Aortic smooth muscle cell (primary cell): ENCODE measurements at places on chromosomes 1 and 21. TPM values are rescaled to one million over a fixed set of nuclear protein-coding genes. Genes with fewer than 3 reads are reported as not detected.

AGO4 gene
- 18.0 and 18.4 TPM in 2 replicates for total RNA-seq

TCHH gene
- total RNA-seq, result under 0.01 TPM in 1 of 2 replicates, not detected in the other

CFAP107 gene
- not detected in 2 replicates for total RNA-seq

ARHGEF10L gene
- 38.4 and 44.3 TPM in 2 replicates for total RNA-seq

TMPRSS15 gene
- total RNA-seq, result under 0.01 and 0.06 TPM in 2 replicates

SUSD4 gene
- total RNA-seq, result not detected in 2 replicates

TIE1 gene
- total RNA-seq, result 12.3 and 16.9 TPM in 2 replicates

ALG6 gene
- 8.6 and 8.7 TPM in 2 replicates for total RNA-seq

CFAP141 gene
- not detected in 2 replicates for total RNA-seq

AKR7A3 gene
- total RNA-seq, result 0.50 and 1.6 TPM in 2 replicates

AMY1A gene
- not detected in 2 replicates for total RNA-seq

FCRL6 gene
- not detected in 2 replicates for total RNA-seq
